ENCODE measurements at places on chromosomes 5 and 9. TPM values are rescaled to one million over a fixed set of nuclear protein-coding genes. Genes with fewer than 3 reads are reported as not detected.

Gene C7
- 0.88 TPM for total RNA-seq

DNA sequence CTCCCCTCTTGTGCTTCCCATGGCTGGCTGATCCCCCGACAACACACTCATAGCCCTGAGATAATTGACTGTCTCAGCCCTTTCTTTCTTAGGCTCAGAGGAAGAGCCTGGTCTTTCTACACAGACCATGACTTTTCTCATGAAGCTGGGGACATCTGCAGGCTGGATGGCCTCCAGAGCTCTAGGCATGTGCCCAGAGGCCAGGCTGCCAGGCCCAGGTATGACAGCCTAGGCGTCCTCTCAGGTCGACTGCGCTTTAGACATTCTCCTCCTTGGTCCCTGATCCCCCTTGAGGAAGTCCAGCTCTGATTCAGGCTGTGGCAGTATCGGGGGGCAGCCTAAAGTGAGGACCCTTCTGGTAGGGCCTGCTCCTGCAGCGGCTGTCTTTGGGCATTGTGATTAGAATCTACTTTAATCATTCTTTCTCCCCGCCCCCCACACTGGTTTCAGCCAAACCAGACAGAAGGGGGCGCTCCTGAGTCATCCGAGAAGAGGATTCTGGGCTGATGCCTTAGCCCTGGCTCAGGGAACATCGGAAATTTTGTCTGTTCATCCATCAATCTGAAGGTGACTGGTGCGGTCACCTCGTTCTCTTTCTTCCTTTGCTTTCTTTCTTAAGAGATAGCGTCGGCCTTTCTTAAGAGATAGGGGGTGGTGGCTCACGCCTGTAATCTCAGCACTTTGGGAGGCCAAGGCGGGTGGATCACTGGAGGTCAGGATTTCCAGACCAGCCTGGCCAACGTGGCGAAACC, 66.5 kb upstream of the HSPA9 start:
- DNase-seq = peak; percentile 91

DNA sequence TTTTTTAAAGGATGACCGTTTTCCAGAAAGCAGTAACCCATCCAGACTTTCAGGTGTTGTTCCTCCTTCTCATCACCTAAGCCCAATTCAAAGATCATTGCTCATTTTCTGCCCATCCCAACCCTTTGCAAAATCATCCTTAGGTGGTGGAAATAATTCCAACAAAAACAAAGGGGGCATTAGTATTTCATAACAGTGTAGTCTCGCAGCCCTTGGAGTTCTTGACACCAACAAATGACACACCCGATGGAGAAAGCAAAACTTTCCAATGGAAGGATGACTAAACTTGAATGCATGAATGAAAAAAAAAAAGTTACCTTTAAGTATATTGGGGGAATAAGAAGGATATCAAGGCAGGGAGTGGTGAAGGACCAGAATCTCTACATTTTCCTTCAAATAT, 117.0 kb downstream of the PAPPA start:
- DNase-seq = no peak

Gene NUTM2G
- total RNA-seq = not detected

- DNase-seq = peak; percentile 96
Observed at GRCh38 chr9:114551750-114552685, 35.6 kb upstream of the ATP6V1G1 start.

DNA sequence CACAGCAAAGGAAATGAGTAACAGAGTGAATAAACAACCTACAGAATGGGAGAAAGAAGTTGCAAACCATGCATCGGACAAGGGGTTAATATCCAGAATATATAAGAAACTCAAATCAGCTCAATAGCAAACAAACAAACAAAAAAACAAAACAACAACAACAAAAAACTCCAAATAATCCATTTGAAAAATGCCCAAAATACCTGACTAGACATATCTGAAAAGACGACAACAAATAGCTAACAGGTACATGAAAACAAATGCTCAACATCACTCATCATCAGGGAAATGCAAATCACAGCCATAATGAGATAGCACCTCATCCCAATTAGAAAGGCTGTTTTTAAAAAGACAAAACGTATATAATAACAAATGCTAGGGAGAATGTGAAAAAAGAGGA, 111.2 kb downstream of the TRPM3 start:
- no peak for DNase-seq

- DNase-seq = no peak
Observed at GRCh38 chr5:61589946-61590345, 257.9 kb downstream of the ZSWIM6 start.

Gene TPRN
- 10.5 TPM for total RNA-seq

Gene GPX8
- 158 TPM for total RNA-seq

DNA sequence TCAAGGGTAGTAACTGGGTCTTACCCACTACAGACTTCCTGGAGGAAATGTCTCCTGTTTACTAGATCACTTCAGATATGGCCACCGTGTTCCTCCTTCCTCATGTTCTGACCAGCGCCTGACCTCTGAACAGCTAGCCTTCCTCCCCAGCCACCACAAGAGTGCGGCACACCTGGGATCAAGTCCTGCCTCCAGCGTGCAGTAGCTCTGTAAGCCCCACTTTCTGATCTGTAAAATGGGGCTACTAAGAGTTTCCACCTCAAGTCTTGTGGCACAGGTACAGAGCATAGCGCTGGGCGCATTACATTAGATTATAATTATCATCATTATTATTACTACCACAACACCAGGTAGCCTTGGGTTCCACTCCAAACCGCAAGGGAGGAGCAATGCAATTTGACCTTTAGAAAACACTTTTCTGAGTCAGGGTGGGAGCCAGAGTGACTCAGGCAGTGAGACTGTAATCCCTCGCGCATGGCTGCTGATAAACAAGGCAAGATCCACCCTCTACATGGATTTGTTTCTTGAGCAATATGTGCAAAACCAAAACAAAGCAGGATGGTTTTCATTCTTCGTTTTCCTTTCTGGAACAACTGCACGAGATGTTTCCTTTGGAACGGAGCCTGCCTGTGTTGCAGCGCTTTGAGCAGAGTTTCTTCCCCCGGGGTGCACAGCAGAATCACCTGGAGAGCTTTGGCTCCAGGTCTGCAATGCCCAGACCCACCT, 65.0 kb upstream of the ANGPTL2 start:
- DNase-seq = peak; percentile 98

GRCh38 chr9:81082221-81082620, 607.1 kb downstream of the TLE1 start:
- DNase-seq = no peak

DNA sequence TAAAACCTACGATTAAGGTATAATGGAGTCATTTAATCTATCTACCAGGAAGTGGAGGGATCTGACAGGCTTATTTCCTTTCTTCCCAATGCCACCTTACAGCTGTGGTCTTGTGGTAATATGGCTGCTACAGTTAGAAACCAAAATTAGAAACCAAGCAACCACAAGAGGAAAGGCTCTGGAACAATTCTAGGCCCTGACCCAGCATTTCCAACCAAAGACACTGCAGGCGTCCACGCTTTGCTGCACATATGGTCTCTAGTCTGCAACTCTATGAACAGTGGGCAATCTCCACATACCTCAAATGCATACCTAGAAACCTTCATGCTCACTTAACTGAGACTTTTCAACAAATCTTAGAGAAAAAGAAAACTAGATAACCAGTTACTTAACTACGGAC, 339.1 kb downstream of the NFIB start:
- no peak for DNase-seq

Gene WWC1
- 1.4 TPM for total RNA-seq

- no peak for DNase-seq
Observed at GRCh38 chr9:27864644-27865438, 291.6 kb upstream of the C9orf72 start.

- no peak for DNase-seq
Observed at GRCh38 chr9:112654282-112654681, 63.6 kb downstream of the INIP start.

Gene GPRIN1
- 1.8 TPM for total RNA-seq

Gene NSA2
- total RNA-seq = 82.8 TPM

- no peak for DNase-seq
Observed at GRCh38 chr9:3773362-3774060, 247.7 kb upstream of the RFX3 start.

GRCh38 chr5:138658676-138659075, 83.5 kb upstream of the HSPA9 start:
- DNase-seq = no peak

DNA sequence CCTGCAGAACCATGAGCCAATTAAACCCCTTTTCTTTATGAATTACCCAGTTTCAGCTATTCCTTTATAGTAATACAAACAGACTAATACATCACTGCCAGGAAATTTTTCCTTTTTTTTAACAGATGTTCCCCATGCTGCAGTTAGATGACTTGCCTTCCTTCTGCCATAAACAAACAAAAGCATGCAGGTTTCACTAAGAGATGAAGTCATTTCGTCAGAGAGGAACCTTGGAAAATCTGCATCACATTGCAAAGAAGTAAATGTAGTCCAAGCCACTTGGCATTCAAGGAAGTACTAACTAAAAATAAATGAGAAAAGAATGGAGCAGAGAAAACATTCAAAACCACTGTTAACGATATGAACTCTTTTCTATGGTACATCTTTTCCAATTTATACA, 194.1 kb upstream of the EFNA5 start:
- DNase-seq = no peak

GRCh38 chr9:68740561-68740960, 35.5 kb downstream of the PIP5K1B start:
- no peak for DNase-seq

Gene FOXI1
- total RNA-seq = not detected

Gene DIPK1B
- not detected for total RNA-seq

Gene TAF11L6
- not detected for total RNA-seq
